ENCODE measurements at places on chromosomes 1 and 21. TPM values are rescaled to one million over a fixed set of nuclear protein-coding genes. Genes with fewer than 3 reads are reported as not detected.

Gene TMPRSS15
- total RNA-seq: not detected

Gene KCNT2
- not detected for total RNA-seq

DNA sequence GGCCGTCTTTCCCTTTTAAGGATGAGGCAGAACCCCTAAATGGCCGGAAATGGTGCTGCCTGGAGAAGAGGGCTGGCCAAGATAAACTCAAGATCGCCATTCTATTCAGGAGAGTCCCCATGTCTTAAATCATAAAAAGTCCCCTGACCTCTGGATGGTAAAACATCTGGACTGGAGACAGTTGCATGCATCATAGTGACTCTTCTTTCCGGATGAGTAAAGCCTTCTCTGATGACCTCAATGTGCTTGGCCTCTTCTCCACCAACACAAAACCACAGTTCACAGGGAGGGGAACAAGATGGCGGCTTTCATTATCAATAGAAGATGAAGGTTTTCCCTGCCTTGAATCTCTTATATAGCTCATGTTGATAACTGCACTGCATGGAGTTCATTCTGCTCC, 27.5 kb upstream of the H6PD start:
- H3K4me1 ChIP-seq: peaks cover 23% of the 10 kb centered on the region
- H3K27me3 ChIP-seq: peaks cover 58% of the 10 kb centered on the region
- H3K27ac ChIP-seq: no peak overlapping the region
- H3K36me3 ChIP-seq: no peaks in the 10 kb centered on the region
- no peak overlapping the region for H3K4me3 ChIP-seq

DNA sequence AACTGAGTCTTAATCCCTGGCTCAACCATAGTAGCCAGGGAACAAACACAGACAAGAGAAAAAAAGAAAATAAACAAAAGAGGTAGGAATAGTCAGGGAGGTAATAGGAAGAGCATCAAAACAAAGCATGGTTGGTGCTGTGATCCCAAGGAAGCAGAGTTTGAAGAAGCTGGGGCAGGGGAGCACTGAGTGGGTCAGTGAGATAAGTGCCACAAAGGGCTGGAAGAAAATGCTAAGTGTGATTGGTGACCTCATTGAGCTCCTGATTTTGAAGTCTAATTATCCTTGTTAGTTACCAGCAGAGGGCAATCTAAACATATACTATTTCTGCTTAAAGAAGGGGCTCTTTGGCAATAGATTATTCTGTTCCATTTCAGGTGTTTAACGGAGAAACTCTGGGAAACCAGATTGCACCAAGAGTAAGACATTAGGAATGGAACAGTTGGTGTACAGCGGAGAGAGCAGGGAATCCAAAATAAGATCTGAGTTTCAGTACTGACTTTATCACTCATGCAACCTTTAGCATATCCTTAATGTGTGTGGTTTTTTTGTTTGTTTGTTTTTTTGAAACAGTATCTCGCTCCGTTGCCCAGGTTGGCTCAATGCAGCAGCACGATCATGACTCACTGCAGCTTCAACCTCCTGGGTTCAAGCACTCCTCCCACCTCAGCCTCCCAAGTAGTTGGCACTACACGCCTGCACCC, 30.7 kb upstream of the KIAA1614 start:
- no peaks in the 10 kb centered on the region for H3K4me1 ChIP-seq
- H3K27me3 ChIP-seq: no peaks in the 10 kb centered on the region
- no peak overlapping the region for H3K4me3 ChIP-seq
- peaks cover 4% of the 10 kb centered on the region for H3K36me3 ChIP-seq

- no peak overlapping the region for H3K4me3 ChIP-seq
- peak overlapping the region; percentile 56 for H3K27ac ChIP-seq
- H3K27me3 ChIP-seq: no peaks in the 10 kb centered on the region
- H3K4me1 ChIP-seq: peaks cover 49% of the 10 kb centered on the region
These were observed 10.5 kb downstream of the RO60 start for GRCh38 chr1:193069748-193070385.

GRCh38 chr1:112196731-112197130, 199.3 kb upstream of the CTTNBP2NL start:
- no peaks in the 10 kb centered on the region for H3K4me1 ChIP-seq
- H3K36me3 ChIP-seq: no peaks in the 10 kb centered on the region
- H3K27me3 ChIP-seq: peaks cover 6% of the 10 kb centered on the region
- no peak for DNase-seq
- H3K27ac ChIP-seq: no peak overlapping the region
- H3K4me3 ChIP-seq: no peak overlapping the region

GRCh38 chr1:87336623-87337067, 8.0 kb downstream of the LMO4 start:
- peaks cover 53% of the 10 kb centered on the region for H3K4me1 ChIP-seq
- no peak for DNase-seq
- H3K4me3 ChIP-seq: no peak overlapping the region
- no peak overlapping the region for H3K27ac ChIP-seq
- H3K27me3 ChIP-seq: peaks cover 16% of the 10 kb centered on the region

DNA sequence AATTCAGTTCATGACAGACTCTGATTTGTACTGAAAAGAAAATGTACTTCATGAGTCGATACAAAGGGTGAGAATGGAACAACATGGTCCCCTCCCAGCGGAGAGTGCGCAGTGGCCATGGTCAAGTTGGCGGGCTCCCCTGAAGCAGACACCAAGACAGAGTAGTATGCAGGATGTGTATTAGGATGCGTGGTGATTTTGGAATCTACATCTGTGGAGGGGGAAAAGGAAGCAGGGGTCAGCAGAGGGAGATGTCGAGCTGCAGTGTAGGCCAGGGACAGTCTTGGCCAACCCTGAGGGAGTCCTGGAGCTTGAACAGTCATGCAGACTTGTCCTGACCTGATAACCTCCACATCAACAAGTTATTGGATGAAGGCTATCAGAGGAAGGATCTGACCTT, 481.0 kb downstream of the OMA1 start:
- no peak for DNase-seq
- H3K4me1 ChIP-seq: no peaks in the 10 kb centered on the region
- no peaks in the 10 kb centered on the region for H3K36me3 ChIP-seq
- H3K4me3 ChIP-seq: no peak overlapping the region
- H3K27ac ChIP-seq: no peak overlapping the region
- no peaks in the 10 kb centered on the region for H3K27me3 ChIP-seq

GRCh38 chr1:219465212-219466093, 147.5 kb downstream of the ZC3H11B start:
- H3K4me3 ChIP-seq: no peak overlapping the region
- no peaks in the 10 kb centered on the region for H3K36me3 ChIP-seq
- no peak for DNase-seq
- peaks cover 2% of the 10 kb centered on the region for H3K4me1 ChIP-seq
- H3K27ac ChIP-seq: no peak overlapping the region

- no peaks in the 10 kb centered on the region for H3K4me1 ChIP-seq
- DNase-seq: no peak
- H3K4me3 ChIP-seq: no peak overlapping the region
- no peaks in the 10 kb centered on the region for H3K27me3 ChIP-seq
These were observed 50.5 kb downstream of the SIK1 start for GRCh38 chr21:43376478-43376882.
